ENCODE measurements at places on chromosomes 16 and 17.

GRCh38 chr16:3854750-3855541 is 25.6 kb downstream of the CREBBP start:
- DNase-seq, result no peak

- peak; percentile 63 for DNase-seq
Observed at GRCh38 chr17:7478276-7479212, 887 bp downstream of the ZBTB4 start.

DNA sequence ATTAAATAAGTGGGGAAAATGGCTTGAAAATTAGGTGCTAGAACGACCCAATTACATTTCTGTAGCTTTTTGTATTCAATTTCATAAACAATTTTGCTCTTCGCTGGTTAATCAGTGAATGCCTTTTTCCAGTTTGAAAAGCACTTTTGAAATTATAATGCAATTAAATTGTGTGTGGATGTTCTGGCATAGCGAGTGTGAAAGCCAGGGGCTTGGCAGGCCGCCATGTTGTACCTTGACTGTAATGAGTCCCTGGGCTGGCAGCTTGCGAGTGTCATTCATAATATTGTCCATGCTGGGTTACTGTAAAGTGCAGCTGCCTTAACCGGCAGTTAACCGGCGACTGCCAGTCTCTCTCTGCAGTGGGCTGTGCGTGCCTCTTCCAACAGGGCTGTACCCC is 177.8 kb downstream of the CCDC182 start:
- no peak for DNase-seq

- DNase-seq, result no peak
Observed at GRCh38 chr16:80824623-80825364, 20.4 kb upstream of the CDYL2 start.

DNA sequence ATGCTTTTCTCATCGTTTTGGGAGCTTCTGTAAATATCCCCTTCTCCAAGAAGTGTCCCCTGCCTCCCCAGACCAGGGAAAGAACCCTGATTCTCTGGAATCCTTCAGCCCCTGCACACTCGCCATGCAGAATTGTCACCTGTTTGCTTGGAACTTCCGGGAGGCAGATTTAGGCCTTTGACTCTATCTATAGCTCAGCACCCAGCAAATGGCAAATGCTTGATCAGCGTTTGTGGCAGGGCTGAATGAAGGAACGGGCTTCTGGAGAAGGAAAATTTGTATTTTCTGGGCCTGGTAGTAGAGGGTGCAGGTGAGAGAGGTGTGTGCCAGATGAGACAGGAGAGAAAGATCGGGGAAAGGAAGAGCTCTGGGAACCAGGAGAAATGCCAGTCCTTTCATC is 18.3 kb upstream of the CACNG4 start:
- DNase-seq, result no peak

- DNase-seq, result no peak
Observed at GRCh38 chr16:29818082-29818481, 2.1 kb downstream of the PAGR1 start.

DNA sequence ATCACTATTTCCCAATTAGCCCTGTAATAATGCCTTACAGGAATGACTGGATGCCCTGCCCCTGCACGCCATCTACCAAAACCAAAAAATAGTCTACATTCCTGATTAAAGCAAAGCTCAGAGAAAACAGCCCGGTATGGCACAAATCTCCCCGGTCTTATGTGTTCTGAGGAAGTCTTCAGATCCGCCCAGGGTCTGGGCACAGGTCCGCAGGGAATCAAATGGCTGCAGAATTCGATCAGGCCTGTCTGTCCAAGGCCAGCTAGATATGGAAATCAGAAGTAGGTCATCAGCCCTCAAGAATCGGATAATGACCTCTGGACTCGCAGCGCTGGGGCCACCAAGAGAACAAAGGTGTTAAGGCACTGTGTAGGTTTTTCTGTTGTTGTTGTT is 171.0 kb downstream of the ZFHX3 start:
- no peak for DNase-seq

DNA sequence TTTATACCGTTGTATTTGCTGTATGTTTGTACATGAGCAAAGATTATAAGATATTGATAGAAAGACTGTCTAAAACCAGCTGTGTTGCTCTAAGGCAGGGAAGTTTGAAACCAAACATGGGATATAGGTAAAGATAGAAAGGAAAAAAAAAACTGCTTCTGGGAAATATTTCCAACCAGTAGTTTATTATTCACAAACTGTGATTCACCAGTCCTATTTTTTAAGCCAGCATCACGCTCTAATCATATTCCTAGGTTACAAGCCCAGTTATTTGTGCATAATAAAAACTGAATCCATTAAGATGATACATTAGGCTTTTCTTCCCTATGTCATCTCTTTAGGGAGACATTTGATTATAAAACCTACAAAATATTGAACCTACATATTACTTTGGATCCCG is 4.0 kb downstream of the ERN1 start:
- no peak for DNase-seq

DNA sequence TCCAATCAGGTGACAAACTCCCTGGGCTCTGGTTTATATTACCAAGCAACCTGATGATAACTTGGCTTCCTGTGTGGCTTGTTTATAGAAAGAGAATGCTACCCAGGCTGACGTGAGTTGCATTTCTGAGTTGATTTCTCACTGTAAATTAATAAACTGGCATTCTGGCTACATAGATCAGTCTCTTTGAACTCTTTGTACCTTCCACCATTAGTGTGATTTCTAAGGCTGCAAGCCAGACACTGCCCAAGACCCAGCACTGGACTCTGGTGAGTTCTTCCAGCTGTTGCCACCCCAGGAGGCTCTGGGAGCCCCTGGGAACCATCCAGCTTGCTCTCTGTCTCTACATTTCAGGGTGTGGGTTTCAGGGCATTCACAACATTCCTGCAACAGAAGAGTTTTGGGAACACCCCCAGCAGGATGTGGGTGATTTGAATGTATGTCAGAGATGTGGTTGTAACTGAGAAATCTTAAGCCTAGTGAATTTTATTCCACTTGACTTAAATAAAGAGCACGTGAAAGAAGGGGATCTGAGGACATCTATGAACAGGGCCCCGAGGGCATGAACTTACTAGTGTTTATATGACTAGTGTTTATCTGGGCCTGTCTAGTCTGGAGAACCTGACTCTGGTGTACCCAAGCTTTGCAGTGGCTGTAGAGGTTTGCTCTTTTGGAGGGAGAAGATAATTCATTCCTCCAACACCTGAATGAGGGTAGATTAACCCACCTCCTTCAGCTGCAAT is 30.3 kb upstream of the LRRC37A start:
- peak; percentile 19 for DNase-seq

DNA sequence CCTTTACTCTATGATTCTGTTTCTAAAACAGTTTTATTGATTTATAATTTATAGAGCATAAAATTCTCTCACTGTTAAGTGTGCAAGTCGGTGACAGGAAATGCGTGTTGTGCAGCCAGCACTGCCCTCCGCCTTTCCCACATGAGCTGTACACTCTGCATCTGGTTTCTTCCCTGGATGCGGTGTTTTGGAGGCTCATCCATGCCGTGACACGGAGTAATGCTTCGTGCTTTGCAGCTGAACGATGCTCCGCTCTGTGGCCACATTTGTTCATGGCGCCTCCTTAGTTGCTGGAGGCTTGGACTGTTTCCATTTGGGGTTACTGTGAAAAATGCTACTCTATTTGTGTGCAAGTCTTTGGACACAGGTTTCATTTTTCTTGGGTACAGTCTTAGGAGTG is 7.2 kb upstream of the IGFALS start:
- no peak for DNase-seq

DNA sequence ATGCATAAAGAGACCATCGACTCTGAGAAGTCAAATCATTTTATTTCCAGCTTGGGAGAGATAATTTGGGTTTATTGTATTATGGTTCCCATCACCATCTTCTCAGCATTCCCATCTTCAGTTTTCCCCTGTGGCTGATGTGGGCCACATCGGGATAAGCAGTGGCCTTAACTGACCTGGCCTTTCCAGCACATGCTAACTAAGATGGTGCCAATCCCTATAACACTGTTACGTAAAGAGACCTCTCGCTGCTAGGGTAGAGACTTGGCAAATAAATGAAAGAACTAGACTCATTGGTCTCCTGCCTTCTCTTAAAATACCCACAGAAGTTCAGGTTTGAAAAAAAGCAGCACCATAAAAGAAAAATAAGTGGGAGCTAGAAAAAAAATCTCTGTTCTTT is 49.4 kb downstream of the VPS35L start:
- DNase-seq, result no peak

GRCh38 chr16:17439580-17439979 is 31.2 kb downstream of the XYLT1 start:
- no peak for DNase-seq

DNA sequence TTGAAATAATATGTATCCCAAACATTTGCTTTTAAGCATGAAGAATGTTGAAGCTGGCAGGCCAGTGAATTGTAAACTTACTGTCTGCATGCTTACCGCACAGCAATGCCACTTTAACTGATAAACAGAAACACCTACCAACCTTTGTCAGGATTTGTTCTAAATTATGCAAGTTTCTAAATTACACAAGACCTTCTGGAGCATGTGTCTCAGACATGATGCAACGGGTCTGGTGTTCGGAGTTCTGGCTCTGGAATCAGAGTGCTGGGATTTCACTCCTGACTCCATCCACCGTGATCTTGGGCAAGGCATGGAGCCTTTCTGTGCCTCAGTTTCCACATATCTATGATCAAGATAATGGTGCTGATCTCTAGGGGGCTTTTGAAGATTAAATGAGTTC is 111.2 kb downstream of the CCT6B start:
- DNase-seq, result no peak

GRCh38 chr16:53131363-53132071 is 76.7 kb downstream of the CHD9 start:
- DNase-seq, result peak; percentile 53

GRCh38 chr17:2892305-2892971 is 96.2 kb downstream of the RAP1GAP2 start:
- no peak for DNase-seq

GRCh38 chr17:79915850-79916430 is 76.7 kb upstream of the CBX4 start:
- DNase-seq, result no peak

DNA sequence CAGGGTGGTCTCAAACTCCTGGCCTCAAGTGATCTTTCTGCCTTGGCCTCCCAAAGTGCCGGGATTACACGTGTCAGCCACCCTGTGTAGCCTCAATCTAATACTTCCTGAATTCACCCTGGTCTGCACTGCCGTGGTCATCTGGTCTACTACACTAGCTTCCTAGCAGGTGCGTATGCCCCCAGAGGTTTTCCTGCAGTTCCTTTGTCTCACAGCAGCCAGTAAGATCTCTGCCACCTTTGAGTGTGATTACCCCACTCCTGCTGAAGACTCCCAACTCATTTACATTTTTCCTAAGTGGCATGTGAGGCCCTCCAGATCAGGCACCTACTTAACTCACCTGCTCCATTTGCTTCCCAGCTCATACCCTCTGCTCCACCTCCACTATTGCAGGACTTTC is 5.1 kb upstream of the DDX19A start:
- no peak for DNase-seq

DNA sequence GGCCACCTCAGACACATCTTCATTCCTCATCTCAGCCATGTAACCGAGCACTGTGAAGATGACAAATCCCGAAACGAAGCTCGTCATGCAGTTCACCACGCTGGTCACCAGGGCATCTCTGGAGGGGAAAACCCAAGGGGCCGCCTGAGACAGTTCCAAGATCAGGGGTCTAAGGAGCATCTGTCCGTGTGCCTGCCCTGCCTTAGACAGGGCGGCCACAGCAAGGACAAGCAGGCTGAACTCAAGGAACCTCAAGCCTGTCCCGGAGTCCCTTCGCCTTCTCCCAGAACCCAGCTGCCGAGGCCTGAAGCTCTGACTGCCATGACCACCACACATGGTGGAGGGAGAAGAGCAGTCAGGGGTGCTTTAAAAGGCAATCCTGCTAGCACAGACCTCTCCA is 22.7 kb downstream of the SLC6A4 start:
- DNase-seq, result no peak

- DNase-seq, result peak; percentile 4
Observed at GRCh38 chr16:71807905-71808592, 585 bp downstream of the AP1G1 start.

DNA sequence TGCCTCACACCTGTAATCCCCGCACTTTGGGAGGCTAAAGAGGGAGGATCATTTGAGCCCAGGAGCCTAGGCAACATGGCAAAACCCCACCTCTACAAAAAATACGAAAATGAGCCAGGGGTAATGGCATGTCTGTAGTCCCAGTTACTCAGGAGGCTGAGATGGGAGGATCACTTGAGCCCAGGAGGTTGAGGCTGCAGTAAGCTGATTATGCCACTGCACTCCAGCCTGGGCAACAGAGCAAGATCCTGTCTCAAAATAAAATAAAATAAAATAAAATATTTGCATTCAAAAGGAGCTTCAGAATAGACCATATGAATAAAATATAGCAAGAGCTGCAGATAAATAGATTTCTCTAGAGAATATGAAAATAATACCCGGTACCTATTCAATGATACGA is 71.5 kb upstream of the ATF7IP2 start:
- DNase-seq, result no peak

GRCh38 chr16:84059111-84059510 is 16.5 kb upstream of the SLC38A8 start:
- no peak for DNase-seq

- DNase-seq, result no peak
Observed at GRCh38 chr17:50027172-50027880, 28.6 kb upstream of the ITGA3 start.

DNA sequence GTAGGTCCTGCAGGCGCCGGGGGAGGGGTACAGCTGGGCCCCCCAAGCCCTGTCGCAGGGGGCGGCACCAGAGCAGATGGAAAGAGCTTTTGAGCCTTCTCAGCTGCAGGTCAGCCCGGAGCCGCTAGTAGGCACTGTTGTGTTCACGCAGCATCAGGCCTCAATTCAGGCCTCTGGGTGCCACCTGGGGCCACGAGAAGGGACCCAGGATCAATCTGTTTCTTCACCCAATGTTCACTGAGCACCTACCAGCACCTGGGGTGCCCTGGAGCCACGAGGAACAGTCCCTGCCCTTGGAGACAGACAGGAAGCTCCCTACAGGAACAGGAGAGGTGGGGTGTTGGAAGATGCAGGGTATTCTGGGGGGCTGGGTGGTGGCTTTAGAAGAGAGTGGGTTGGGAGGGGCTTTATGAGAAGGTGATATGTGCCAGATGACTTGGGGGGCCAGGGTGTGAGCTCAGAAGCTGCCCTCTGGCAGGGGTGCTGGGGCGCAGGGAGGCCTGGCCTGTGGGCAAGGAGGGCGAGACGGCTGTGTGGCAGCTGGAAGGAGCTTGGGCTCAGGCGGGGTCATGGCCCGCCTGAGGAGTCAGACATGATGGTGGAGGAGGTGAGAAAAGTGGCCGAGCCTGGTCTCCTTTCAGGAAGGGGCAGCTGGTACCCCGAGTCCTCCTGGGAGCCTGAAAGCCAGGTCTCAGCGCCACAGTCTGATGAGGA is 121.9 kb upstream of the GSE1 start:
- DNase-seq, result no peak

DNA sequence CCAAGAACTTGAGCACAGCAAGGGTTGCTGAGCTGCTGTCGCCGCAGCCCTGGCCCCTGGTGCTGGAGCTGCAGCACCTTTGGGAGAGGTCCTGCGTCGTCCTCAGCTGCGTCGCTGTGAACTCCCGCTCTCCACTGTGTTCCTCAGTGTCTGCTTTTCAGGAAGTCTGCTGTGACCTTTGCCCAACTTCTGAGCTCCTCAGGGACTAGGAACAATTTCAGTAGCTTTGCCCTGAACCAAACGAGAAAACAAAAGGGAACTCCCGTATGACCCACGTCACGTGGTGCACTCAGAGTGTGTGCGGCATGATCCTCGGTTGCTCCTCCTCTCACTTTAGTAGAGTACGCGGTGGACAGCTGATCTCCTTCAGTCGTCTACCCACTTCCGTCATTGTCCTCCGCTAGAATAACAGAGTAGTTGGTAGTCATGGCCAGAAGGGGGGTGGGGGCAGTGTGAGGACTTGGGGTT is 44.2 kb downstream of the WDR45B start:
- DNase-seq, result no peak

All from T-helper 22 cell (primary cell).